NCI-H748 treated with DMSO at 0.1 percent for 48 hours (cell line): ENCODE measurements at places on chromosomes 6 and 20.

DNA sequence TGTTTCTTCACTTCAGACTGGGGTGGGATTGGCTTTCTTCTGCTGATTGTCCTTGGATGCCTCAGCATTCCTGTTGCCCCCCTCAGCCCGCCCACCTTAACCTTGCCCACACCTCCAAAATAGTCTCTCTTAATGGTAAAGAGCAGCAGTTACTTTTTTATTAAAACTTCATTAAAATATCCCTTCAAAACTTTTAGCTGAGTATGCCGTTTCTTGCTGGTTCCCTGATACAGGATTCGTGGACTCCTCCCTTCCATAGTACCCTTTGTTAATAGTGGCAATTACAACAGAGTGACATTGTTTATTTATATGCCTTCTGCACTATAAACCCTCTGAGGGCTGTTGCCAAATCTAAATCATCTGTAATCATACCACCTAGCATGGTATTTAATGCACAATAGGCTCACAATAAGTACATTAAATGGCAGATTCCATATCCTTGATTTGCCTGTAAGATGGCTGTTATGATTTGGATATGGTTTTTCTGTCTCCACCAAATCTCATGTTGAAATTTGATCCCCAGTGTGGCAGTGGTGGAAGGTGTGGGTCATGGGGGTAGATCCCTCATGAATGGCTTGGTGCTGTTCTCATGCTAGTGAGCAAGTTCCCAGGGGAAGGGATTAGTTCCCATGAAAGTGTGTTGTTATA lies 3.5 kb upstream of the MOCS1 start:
- peak; percentile 33 for DNase-seq

GRCh38 chr20:47304287-47304686 lies 52.2 kb downstream of the ZMYND8 start:
- DNase-seq: no peak

DNA sequence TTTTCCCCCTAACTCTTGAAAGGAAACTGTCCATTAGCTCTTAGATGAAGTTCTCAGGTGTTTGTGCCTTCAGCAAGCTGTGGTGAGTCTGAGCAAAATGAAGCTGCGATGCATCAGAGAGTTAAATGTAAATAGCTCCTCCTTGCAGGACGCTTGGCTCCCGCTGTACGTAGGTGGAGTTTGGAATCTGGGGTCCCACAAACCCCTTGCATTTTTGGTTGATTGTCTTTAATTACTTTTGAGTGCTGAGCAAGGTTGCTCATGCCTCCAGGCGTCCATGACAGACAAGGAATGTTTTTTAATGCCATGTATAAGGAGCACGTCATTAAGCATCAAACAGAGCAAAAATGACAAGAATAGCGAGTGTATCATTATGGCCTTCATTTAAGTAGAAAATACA lies 300.5 kb downstream of the TFAP2C start:
- DNase-seq: no peak

DNA sequence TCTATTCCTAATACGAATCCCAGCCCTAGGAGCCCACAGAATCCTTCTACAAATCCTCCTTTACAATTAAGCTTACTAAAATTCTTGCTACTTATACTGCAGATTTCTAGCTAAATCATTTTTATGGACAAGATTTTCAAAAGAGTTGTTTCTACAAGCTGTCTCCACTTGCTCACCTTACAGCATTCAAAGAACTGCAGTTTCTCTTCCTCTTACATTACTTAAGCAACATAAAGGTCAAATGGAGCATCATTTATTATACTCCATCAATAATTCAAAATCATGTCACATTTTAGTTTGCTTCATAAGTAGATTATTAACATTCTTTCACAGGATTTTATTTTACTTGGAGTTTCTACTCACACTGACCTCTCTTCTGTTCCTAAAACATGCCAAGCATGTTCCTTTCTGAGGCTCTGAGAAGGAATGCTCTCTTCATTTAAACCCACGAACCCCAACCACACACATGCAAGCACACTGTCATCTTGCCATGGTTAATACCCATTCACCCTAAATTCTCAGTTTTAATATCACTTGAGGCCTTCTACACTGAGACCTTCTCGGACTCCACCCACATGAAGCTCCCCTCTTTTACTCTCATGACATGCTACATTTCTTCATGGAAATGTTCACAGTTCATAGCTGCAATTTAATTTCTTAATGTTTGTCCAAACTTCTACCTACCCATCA lies 388.2 kb downstream of the TBC1D32 start:
- no peak for DNase-seq

GRCh38 chr6:157488058-157488457 lies 107.1 kb downstream of the ZDHHC14 start:
- no peak for DNase-seq

GRCh38 chr6:143553337-143553736 lies 41.8 kb upstream of the FUCA2 start:
- DNase-seq: no peak

DNA sequence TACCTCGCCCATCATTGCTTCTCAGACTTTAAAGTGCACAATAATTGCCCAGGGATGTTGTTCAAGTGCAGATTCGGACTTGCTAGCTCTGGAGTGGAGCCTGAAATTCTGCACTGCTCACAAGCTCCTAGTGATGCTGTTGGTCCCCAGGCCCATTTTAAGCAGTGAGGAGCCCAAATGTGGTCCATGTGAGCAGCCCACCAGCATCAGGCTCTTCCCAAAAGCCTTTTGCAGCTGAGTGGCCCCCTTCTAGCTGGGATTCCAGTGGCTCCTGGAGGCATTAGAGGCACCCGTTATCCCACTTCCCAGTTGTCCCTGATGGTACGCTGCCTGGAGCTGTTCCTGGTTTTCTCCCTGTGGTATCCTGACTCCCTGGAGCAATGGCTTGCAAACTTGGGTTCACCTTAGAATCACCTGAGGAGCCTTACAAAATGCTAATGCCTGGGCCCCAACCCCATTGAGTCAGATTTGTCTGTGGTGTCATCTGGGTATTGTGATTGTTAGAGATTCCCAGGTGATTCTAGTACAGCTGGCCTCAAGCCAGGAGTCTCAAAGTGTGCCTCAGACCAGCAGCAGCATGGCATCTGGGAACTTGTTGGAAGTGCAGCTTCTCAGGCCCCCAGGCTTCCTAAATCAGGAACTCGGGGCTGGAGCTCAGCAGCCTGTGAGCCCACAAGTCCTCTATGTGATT lies 186.9 kb upstream of the SLC24A3 start:
- DNase-seq: no peak

- DNase-seq: no peak
Measured at GRCh38 chr6:25359191-25359861, 80.2 kb downstream of the CARMIL1 start.

DNA sequence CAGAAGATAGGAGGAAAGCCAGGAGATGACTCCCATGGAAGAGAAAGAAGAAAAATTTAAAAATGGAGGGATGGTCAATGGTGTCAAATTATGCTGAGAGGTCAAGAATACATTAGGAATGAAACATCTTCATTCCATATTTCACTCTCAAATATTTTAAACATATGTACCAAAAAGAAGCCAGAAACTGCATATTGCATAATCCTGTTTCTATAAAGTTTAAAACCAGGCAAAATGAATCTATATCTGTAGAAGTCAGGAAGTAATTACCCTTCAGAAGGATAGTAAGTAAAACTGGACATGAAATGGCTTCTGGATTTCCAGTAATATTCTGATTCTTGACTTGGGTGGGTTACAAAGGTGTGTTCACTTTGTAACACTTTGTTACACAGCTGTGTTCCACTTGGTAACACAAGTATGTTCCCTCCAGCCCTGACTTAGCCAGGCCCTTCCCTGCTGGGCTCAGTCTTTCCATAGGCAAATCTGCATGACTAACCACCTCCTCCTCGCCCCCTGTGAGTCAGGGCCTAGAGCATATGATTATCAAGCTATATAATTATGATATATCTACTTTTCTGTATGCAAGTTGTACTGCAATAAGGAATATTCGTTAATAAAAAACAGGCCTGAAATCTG lies 20.2 kb upstream of the C6orf141 start:
- DNase-seq: no peak

GRCh38 chr6:71250099-71250602 lies 38.5 kb upstream of the OGFRL1 start:
- no peak for DNase-seq

DNA sequence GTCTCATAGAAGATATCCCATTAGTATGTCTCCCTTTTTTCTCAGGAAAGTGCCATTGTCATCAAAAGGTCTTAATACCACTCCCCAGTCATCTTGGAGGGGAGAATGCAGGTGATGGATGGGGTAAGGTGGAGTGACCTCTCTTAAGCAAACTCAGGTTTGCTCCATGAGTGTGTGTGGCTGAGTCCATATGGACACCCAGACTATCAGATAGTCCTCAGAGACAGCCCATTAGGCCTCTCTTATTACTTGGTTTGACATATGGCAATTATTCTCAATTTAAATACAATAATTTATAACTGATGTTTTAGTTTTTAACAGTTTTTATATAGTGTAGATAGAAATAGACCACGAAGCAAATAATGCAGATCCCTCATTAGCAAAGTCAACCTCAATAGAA lies 23.2 kb downstream of the LAMA4 start:
- DNase-seq: no peak

DNA sequence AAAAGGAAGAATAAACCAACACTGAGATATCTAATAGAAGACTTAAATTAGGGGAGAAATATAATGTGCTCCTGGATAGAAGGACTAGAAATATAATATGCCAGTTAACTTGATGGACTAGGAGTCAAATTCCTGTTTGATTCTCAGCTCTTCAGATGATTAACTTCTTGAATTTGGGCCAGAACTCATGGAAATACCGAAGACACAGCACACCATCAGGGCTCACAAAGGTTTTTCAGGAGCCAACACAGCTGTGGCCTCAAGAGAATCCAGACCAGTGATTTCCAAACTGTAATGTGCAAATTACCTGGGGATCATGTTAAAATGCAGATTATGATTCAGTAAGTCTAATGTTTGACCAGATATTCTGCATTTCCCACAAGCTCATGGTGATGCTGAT lies 33.8 kb upstream of the LRRC1 start:
- DNase-seq: no peak

DNA sequence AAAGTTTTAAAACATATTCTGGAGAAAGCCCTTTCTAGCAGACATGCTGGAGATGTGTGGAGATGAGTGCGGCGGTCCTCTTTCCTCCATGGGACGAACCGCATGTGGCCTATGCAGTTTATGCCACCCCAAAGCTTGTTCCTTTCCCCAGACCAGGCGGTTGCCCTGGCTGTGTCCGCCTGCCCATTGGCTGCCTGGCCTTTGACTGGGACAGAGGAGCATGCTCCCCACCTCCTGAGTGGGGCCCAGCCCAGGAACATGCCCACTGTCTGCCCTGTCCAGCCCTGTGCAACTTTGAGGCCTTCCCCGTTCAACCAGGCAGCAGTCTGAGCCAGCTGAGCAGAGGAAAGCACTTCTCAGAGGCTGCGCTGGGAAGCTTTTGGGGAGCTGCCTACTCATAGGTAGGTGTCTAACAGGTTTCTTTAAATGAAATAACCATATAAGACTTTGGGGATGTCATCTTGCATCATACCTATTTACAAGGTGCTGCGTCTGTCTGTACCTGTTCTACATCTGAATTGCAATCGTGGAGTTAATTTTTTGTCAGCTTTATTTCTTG lies 20.6 kb downstream of the FOXC1 start:
- DNase-seq: no peak

- no peak for DNase-seq
Measured at GRCh38 chr6:97687916-97688315, 404.9 kb upstream of the MMS22L start.

DNA sequence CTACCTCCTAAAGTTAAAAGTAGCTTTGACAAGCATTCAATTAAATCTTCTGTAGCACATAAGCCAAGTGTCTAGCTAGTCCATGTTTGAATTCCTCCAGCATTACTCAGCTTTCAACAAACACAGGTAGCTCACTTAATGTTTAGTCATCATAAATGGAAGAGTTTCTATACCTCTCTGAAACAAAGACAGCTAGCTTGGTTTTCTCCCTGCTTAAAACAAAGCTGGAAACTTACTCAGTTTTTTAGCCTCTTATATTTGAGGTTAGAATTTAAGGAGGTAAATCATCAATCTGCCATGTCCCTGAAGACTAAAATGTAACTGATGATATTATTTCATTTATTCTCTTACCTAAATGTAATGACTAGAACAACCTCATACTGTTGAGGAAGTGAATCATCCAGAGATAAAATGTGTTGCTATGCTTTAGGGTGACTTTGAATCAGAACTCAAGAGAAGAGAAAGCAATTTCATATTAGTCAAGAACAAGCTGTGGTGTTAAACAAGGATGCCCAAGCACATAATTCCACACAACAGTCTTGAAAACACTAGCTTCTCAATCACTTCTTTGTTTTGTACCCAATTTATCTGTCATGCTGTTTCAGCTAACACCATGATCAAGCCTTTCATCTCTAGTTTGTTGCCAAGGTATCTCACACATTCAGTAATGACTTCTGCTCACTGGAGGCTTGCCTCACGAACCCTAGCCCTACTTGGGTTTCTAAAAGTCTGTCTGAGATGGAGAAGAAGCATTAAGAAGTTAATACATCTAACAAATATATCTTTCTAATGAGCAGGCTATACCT lies 251.9 kb downstream of the EPM2A start:
- DNase-seq: peak; percentile 2

- peak; percentile 11 for DNase-seq
Measured at GRCh38 chr6:109465772-109466171, 10.2 kb upstream of the MICAL1 start.

- DNase-seq: no peak
Measured at GRCh38 chr20:16212790-16213189, 360.5 kb downstream of the KIF16B start.

- no peak for DNase-seq
Measured at GRCh38 chr6:56906752-56907151, 48.2 kb upstream of the BEND6 start.

DNA sequence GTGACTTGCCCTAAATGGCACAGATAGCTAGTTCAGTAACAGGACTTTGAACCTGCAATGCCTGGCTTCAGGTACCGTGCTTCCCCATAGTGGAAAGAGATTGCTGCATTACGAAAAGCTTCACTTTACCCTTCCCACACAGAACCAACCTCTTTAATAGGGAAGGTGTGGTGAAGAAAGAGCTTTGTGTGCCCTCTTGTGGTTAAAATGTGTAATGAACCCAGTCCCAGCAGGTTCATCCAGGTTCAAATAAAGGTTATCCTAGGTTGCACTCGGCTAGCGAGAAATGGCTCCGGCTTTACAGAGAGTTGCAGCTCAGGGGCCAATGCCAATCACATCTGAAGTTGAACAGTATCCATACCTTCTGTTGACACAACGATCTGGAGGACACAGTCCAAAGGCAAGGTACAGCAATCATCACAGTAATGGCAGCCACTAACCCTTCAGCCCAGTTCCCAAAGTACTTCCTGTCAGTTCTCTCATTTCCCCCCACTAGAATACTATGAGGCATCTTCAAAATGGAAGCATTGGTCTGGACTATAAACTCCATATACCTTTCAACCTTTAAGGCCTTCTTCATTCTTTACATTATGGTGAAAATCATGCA lies 3.0 kb downstream of the DEFB115 start:
- peak; percentile 9 for DNase-seq

DNA sequence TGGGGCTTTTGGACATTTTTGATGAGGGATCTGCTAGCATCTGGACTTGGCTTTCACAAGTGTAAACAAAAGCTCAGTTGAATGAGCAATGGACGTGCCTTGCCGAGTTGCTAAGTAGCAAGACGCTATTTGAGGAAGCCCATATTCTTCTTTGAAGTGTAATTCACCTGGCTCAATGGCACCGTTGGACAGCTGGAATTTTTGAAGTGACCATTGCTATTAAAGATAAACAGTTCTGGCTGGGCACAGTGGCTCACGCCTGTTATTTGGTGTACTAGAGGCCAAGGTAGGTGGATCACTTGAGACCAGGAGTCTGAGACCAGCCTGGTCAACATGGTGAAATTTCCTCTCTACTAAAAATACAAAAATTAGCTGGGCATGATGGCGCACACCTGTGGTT lies 88.8 kb upstream of the SOX4 start:
- DNase-seq: no peak

GRCh38 chr6:160260367-160260766 lies 1.7 kb upstream of the SLC22A2 start:
- DNase-seq: no peak
